SK-MEL-5 (cell line): ENCODE measurements at places on chromosomes 4 and X. TPM values are rescaled to one million over a fixed set of nuclear protein-coding genes. Genes with fewer than 3 reads are reported as not detected.

DNA sequence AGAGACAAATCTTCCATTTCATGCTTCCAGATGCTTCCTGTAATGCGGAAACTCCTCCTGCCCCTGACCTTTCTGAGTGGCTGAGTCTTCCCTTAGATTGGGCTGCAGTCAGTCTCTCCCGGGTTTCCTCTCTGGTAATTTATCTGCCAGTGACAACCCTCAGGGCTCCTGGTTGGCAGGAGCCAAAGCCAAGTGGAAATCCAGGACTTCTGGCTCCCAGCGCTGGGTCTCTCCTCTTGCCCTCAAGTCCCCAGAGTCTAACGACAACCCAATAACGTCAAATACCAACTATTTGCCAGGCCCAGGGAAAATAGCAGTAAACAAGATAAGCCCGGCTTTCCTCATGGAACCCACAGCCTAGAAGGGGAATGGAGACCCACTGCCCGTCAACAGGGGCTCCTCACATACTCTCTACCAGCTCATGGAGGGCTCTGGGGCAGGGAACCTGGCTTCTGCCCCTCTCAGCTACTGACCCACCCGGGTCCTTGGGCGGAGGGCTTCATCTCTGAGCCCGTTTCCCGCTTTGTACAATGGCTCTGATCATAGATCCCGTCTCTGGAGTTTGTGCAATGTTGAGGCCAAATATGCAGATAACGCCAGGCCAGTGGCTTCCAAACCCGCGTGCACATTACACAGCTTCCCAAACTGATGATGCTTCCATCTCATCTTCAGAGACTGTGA, 1.1 kb upstream of the TBC1D14 start:
- DNase-seq, result no peak

DNA sequence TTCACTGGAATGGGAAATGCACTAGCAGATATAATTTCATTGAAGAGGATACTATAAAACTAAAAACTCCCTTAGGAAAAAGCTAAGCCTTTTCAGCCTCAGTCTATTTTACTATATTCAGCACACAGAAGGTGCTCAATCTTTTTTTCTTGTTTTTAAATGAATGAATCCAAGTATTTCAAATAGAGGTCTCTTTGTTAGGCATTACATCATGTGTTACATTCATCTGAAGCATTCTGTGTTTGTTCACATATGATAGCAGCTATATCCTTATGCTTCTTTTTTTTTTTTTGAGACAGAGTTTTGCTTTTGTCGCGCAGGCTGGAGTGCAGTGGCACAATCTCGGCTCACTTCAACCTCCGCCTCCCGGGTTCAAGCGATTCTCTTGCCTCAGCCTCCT, 278.4 kb downstream of the CAMK2D start:
- DNase-seq, result peak; percentile 82

DNA sequence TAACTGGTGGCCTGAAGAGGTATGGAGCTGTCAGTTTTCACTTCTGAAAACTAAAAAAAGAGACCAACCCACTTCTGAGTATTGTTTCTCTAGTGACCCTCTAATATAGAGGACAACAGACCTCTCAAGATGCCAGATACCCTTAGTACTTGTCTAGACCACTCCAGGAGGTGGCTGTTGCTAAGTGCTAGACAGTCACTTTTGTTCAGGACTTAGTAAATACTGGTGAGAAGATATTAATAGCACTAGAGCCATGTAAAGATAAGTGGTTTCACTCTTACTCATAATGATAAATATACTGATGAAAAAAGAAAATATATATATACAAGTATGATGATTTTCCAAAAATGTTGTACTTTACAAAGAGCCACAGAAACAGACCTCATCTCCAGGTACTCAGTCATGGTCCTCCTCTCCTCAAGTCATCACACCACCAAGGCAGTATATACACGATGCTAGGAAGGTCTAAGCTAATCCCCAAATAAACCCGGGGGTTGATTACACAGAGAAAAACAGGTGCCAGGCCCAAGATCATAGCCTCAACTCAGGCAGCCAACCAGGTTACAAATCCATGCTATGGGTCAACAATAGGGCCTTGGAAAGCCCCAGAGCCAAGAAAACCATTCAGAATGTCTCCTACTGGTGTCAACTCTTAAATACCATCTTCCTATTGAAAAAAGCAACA, 66.9 kb downstream of the ARHGEF9 start:
- no peak for DNase-seq

DNA sequence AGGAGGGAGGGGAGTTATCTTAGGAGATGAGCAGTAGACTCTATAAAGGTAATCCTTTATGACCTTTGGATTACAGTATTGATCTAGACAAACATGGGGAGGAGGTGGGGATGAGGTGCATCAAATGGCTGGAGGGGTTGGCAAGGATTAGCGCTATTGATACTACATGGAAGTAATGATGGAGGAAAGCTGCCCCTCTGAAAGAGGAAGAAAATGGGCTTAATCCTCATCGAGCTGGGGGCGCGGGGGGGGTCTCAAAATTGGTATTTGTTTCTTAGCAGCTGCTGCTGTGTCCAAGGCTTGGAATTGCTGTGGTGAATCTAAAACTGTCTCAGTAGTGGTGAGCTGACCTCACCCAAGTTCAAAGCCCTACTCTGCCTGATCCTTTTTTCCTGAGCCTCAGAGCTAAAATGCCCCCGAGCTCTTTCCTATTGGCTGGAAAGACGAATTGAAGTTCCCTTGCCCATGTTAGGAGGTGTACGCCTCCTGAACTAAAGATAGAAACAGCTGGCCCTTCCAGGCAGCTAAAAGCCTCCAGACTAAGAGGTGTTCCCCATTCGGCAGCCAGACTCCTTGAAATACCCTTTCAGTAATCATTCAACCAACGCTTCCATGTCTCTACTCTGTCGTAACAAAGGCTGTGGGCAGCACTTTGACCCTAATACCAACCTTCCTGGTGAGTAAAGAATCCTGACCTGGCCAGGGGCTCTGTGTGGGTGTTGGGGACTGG, at the start of gene ITGB1BP2:
TSS of gene ITGB1BP2 (plus strand) at position 556 of the 730 bp plus-strand sequence. CDS start at position 613, 57 bp downstream.
- peak; percentile 8 for DNase-seq

DNA sequence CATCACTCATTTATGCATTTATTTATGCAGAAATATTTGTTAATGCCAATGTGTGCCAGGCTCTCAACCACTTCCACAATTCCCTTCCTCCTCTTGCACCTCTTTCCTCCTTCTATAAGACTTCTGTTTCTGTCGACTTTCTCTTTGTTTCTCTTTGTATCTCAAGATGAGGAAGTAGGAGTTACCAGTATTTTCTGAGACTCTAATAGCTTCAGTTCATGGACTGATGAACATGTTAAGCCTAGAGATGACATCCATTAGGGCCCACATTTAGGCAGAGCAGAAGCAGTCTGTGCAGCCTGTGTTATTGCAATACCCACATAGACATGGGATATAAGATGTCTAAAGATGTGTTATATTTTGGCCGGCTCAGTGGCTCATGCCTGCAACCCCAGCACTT, 241.8 kb upstream of the SMIM31 start:
- DNase-seq, result no peak

DNA sequence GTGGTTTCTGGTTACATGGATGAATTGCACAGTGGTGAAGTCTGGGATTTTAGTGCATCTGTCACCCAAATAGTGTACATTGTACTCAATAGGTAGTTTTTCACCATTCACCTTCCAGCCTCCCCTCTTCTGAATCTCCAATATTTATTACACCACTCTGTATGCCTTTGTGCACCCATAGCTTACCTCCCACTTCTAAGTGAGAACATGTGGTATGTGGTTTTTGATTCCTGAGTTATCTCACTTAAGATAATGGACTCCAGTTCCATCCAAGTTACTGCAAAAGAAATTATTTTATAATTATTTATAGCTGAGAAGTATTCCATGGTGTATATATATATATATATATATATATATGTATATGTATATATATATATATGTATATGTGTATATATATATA, 155.8 kb downstream of the HHIP start:
- no peak for DNase-seq

GRCh38 chr4:122632396-122633143, 11.7 kb upstream of the IL21 start:
- no peak for DNase-seq

- DNase-seq, result no peak
Measured at GRCh38 chr4:137213372-137214173, 318.7 kb downstream of the PCDH18 start.

DNA sequence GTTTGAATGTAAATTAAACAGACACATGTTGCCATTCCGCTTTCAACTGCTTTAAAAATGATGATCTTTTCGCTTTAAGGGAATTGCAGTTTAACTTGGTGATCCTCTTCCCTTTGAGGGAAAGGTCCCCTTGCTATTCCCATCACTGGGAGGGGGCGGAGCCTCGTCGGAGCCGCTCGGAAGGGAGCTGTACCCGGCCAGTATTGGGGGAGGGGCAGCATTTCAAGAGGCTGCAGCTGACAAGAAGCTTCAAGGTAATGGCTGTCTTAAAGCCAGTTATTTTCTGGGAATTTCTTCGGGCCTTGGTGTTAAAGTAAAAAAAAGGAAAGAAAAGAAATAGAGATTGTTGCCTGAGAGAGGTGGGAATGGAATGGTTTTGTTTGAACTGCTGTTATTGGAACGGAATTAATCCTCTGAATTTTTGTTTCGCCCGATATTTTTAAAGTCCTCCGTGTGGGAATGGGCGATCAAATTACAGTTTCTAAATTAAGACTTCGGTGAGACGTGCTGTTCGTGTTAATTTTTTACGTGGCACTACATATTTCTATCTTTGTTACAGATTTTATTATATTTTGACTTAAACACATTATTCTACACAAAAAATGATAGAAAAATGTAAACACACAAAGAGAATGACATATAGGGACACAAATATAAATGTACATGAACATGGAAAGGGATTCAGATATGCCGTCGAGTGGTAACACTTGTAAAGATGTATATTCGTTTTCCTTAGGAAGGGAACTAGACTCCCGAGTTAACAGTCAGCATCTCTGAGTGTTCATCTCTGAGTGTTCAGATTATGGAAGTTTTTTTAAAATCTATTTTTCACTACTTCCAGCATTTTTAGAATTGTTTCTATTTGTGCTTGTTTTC, 9.2 kb downstream of the PWWP3B start:
- peak; percentile 26 for DNase-seq

DNA sequence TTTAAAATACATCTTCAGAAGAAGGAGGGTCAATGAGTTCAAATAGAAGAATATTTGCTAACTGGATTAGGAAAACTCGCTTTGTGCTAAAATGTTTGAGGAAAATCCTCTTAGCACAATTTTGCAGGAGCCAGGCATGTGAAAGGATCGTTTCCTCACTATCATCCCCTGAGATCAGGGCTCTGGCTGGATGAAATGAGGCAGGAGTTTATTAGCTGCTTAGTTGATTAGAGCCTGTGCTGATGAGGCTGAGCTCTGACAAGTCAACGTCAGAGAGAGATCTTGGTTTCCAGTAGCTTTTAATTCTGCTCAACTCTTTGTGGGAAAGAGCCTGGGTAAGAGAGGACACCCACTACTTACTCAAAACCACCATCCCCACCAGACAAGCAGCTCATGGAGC, 8.0 kb upstream of the DRD5 start:
- DNase-seq, result no peak

DNA sequence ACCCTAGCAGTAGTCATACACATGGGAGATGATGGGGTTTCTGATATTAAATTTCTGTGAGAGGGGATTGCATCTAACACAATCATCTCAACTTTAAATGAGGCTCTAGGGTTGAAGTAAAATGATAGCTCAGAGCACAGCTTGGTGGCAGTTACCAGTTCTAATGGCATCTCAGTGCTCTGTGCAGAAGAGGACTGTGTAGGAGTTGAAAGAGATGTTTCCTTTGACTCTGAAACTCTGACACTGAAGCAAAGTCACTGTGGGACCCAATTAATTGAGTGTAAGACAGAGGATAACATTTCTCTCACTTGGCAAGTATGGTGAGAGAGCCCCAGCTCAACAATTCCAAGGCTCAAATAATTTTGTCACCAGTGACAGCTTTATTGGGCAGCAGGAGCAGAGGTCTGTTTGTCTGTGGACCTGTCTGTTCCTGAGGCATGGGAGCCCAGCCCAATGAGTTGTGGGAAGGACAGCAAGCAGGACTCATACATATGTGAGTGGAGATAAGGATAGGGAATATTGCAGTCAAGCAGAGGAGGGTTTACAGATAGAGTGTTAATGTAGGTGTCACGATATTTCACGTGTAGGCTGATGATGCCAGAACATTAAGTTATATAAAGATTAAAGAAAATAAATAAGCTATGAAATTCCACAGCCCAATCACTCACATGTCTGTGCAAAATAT, 76.7 kb upstream of the NAF1 start:
- no peak for DNase-seq

DNA sequence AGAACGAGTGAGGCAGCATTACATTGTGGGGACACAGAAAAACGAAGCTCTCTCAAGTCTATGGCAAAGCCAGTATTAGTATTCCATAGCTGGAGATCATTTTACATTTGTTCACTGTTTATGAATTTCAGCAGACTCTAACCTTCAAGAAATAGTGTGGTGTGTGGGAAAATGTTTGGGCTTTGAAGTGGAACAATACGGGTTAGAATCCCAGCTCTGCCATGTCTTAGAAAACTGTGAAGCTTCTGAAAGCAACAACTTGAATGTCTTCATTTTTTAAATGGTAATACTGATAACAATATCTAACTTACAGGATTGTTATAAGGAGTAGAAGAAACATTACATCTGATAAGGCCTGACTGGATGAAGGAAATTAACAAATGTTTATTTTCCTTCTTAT, 217.7 kb downstream of the NR3C2 start:
- no peak for DNase-seq

- DNase-seq, result peak; percentile 52
Measured at GRCh38 chr4:46484881-46485280, 95.0 kb upstream of the GABRA2 start.

DNA sequence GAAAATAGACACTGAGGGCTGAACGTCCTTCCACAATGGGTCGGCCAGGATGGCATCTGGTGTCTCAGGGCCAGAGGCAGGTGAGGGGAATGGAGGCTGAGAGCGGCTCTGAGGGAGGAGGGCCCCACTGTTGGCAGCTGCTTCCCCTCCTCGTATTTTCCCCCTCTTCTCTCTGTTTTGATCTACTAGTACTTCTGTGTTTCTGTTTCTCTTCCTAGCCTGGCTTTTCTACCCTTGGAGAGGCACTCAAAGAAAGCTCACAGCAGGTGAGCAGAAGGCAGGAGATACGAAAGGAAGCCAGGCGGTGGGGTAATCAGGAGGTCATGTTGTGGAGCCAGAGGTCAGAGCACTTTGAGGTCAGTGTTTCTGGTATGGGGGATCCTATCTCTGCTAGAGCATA, 151.8 kb upstream of the GATB start:
- no peak for DNase-seq

DNA sequence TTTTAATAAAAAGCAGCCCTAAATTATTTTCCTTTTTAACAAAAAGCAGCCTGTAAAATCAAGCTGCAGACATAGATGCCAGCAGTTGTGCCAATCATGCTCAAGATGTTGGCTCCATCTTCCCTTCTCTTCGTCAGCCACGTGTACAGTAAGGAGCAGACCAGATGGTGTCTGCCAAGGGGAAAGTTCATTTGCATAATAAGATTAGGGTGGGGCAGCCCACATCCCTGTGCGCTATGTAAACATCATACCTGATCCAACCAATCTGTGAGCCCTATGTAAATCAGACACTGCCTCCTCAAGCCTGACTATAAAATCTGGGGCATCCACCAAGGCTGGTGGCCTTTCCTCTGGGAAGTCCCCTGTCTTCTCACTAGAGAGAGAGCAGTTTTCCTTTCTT, 23.1 kb upstream of the C1GALT1C1 start:
- no peak for DNase-seq

Gene TEX13B
- 0.24 TPM in 1 of 2 replicates, not detected in the other for total RNA-seq

Gene GRPR
- 0.77 and 0.92 TPM in 2 replicates for total RNA-seq

Gene ATP2B3
- total RNA-seq, result 0.05 TPM in 1 of 2 replicates, not detected in the other

Gene MRPL1
- 19.8 and 24.0 TPM in 2 replicates for total RNA-seq

Gene CYSLTR1
- not detected in 2 replicates for total RNA-seq

Gene DUX4
- not detected in 2 replicates for total RNA-seq
